Esophagus muscularis mucosa (tissue), 4 donors: ENCODE measurements at places on chromosomes 6 and 20.

GRCh38 chr6:20868397-20869096, 334.3 kb downstream of the CDKAL1 start:
- no peak for DNase-seq

DNA sequence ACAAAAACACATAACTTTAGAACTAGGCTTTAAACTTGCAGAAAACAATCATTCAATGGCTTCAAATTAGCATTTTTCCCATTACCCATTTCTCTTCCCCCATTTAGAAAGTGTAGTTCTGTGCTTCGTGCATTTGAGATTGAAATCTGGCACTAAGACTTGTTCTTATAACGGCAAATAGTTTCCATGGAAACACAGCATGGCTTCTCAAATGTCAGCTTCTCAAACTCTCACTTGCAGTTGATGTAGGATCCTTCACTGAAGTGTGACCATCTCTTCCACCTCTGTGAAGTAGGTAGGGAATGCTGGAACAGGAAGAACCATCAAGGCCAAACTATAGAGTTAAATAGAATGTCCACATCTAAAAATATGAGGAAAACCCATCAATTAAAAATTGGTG, 52.2 kb downstream of the MANEA start:
- no peak for DNase-seq

GRCh38 chr6:125511809-125512396, 210.1 kb upstream of the HDDC2 start:
- no peak for DNase-seq

GRCh38 chr6:81937296-81937937, 184.9 kb upstream of the TENT5A start:
- DNase-seq = no peak

DNA sequence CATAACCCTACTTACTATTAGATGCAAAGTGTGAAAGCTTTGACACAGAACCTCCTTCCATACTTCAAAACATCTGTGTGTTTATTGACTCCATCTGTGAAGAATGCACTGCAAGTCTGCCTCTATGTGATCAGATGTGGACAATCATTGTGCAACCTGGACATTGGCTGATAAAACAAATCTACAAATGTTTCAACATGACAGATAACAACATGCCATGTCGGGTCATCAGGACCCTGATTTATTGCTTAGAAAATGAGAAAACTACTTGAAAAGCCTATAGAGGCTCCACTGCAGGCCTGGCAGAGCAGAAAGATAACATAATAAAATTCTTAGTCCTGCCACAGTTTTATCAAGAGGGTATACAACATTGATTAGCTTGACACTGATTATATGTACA, 1286.4 kb downstream of the GRIK2 start:
- DNase-seq = no peak

GRCh38 chr20:19821606-19822005, 63.5 kb downstream of the RIN2 start:
- no peak for DNase-seq

- DNase-seq = no peak
Measured at GRCh38 chr6:34900321-34901031, 11.4 kb downstream of the ANKS1A start.

GRCh38 chr6:166728884-166729530, 102.0 kb upstream of the RPS6KA2 start:
- no peak for DNase-seq

DNA sequence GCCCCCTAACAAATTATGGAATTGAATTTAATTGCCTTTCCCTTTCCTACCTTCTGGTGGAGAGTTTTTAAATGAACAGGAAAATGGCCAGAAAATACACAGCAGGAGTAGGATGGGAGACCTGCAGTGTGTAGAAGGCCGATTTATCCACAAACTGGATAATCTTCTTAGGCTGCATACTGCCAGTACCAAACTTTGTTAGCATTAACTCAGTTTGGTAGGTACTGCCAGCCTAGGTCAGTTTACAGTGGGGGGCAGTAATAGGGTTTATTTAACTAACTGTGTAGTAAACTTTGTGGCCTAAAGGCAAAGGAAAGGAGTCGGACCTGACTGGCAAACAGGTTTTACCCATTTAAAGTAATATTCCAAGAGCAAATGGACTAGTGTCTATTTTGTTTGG, 4.6 kb downstream of the NCOA3 start:
- no peak for DNase-seq

GRCh38 chr6:155201461-155202226, 62.2 kb upstream of the CLDN20 start:
- no peak for DNase-seq

- DNase-seq = no peak
Measured at GRCh38 chr6:143369971-143370370, 80.5 kb downstream of the ADAT2 start.

DNA sequence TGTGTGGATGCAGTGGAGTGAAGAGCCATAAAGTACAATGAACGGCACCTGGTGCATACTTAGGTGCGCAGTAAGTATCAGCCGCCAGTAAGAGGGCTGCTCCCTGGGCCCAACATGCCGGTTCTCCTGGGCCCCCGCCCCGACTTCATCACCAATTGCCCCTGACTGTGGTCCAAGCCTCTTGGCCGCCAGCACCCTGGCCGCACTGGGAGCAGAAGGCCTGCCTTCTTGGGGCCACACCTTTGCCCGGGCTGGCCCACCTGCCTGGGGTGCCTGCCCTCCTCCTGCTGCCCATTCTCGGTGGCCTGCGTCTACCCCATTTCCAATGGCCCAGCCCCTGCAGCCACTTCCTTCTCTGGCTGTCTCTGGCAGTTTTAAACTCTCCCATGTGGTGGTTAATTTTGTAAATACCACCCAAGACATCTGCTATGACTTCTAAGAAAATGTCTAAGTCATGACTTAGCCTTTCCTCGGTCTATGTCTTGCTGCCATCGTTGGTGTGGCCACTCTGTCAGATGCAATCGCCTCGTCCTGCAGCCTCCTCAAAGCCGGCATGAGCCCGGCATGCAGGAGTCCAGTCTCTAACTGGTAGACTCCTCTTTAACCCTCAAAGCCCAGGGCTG, 36.8 kb downstream of the PMEPA1 start:
- DNase-seq = no peak

DNA sequence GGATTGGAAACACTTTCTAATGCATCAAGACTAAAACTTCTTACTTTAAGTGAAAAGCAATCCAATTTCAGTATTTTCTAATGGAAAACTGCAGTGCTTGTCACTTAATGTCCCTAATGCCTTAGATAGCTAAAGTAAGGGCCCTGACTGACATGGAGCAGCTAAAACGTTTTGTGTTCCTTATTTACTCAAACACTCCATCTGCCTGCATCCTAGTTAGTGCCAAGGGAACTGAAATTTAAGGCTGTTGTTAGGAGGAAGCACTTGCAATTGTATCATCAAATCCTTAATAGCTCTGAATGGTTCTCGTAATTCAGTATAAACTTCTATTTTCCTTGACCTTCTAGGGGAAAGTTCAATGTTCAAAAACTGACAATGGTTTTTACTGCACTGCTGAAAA, 127.4 kb downstream of the GJA10 start:
- DNase-seq = no peak

GRCh38 chr6:19157486-19157885, 679.7 kb upstream of the ID4 start:
- DNase-seq = no peak

- no peak for DNase-seq
Measured at GRCh38 chr6:84042603-84043002, 9.0 kb downstream of the MRAP2 start.

GRCh38 chr6:157063923-157064322, 259.4 kb downstream of the TMEM242 start:
- DNase-seq = no peak

DNA sequence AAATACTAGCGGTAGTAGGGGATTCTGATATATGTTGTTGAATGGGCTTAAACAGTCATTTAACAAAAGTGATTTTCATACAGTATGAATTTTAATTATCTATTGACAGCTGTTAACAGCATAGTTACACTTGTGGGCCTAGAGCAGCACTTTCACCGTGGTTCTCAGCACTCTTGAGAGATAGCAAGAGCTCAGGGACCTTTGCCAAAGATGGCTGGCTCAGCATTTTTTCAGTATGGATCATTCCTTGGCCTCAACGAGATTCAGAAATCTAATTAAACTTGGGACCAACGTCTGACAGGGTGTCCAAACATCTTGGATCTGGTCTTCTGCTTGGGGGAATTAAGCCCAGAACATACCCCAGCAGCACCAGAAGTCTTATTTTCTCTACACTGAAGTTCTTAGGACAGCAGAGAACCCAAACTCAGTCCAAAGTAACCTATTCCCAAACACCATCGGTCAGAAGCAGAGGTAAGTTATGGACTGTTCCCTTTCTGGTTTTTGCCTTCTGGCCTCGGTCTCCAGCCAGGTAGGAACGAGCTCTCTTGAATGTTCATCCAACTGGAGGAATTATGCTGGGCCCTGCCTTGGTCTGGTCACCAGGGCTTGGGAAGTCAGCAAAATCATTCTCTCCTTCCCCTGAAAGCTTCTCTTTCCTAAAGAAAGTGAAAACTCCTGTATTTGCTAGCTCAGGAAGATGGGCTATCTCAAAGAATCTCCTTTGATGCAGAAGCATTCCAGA, 25.7 kb downstream of the PRPH2 start:
- DNase-seq = no peak

DNA sequence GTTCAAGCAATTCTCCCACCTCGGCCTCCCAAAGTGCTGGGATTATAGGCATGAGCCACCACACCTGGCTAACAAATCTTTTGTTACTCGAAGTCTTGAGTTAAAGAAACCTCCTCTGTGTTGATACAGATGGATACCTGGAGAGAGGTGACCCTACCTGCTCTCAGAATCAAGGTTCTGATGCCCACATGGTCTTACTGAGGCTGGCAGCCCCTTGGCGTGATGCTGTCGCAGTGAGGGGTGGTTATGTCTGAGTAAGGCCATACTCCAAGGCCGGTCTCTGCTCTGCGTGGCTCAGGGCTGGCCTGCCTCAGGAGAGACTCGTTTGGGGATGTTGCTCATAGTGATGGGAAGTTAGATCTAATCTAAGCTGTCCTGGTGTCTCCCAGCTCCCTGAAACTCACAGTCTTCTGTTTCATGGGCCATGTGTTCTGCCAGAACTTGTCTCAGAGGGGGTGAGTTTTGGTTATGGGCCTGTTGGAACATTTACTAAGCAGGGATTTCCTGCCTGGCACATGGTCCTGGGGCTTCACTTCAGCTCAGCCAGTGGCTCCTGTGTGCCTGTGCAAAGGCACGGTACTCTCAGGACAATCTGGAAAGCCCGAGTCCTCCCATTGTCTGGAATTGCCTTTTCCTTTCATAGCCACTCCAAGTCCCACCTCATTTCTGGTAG, 17.5 kb upstream of the TRAF3IP2 start:
- DNase-seq = no peak

- no peak for DNase-seq
Measured at GRCh38 chr6:54698974-54699373, 147.6 kb upstream of the FAM83B start.

- DNase-seq = no peak
Measured at GRCh38 chr20:32089637-32090362, 19.7 kb upstream of the TM9SF4 start.

DNA sequence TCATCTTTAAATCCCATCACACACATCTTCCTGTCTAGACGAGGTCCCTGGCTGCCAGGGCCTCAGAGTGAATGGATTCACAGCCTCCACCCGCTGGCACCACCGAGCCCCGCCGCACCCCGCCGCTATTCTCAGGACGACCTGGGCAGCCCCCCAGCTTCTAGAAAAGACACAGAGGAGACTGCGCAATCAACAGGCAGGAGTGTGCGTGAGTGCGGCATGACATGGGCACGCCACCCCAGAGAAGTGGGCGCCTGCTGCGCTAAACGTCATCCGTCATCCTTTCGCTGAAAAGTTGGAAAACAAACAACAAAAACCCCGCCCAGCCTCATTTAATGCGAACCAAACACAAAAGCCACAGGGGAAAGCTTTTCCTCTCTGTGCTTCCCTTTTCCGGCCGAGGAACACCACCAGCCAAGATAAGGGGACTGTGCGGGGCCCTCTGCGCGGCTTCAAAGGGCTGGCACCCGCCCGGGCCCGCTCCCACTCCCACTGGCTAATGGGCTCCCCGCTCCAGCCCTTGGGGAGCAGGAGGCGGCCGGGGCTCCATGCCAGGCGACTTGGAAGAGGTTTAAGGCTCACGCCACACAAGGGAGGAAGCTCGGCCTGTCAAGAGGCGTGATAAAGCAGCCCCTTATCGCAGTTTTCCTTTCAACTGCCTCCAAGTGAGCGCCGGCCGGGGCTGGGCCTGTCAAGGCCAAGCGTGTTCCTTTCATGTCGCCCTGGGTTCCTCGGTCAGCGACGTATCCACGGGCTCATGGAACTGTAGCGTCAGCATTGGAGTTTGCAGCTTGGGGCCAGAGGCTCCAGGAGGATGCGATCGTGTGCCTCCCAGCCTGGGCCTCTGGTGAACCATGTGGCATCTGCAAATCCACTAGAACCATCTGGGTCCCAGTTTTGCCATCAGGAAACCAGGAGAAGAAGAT, 50.1 kb downstream of the NFATC2 start:
- no peak for DNase-seq

DNA sequence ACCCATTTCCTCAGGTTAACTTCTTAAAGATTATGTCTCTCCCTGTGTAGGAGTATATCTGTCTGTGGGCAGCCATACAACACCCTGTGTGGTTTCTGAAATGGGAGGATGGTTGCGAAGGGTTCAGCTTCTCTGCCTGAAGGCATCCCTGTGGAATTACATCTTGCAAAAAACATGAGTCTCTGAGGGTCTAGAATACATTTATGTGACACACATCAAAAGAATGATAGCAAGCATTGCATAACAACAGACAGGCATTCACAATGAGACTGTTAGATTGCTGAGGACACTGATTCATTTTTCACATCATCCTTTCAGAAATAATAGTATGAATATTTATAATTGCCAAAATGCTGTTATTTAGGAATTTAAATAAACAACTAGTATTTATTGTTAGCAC, 670.9 kb downstream of the HTR1B start:
- DNase-seq = no peak

DNA sequence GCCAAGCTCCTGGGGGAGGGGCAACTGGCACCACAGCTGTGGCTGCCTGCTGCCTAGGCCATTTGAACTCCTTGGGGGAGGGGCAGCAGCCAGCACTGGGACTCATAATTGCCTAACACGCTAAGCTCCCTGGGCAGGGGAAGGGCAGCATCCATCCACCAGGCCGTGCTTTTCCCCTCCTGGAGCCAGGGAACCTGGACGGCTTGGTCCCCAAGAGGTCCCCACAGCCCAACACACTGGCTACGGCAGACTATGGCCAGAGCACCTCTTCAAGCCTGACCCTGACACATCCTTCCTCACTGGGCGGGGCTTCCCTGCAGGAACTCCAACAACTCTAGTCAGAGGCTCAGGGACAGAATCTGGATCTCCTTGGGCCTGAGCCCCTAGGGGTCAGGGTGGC, 269.4 kb downstream of the RNF144B start:
- DNase-seq = no peak
